ENCODE measurements at places on chromosomes 12 and 14.

DNA sequence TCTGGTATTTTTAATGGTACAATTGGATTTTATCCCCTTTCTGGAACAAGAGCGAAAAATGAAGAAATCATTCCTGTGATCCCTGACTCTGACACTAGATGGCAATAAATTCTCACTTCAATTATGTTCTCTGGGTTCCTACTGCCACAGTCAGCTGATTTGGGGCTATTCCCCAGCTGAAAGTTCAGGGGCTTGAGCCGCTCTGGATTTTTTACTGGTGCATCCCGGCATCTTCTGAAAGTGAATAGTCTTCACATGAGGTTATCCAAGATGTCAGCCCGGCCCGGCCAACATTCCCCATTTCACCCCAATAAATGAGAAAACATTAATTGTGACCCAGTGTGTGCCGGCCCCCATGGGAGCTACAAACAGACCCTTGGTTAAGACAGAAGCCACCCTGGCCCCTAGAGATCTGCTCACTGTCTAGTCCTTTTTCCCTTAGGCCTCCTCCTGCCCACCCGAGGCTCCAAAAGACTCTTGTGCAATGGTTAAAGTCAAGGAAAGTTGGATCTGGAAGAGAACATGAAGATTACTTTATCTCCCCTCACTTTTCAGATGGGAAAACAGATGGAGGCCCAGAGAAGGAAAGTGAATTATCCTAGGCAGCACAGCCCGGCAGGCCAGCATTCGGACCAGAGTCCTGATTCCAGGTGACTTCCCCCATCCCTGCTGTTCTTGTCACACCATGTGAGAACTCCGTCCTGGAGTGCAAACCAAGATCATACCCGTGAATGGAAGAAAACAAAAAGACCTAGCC, 20.8 kb downstream of the CKAP4 start:
- DNase-seq: no peak

- DNase-seq: peak; percentile 45
These were observed 324 bp downstream of the CALCOCO1 start for GRCh38 chr12:53726946-53727309.

DNA sequence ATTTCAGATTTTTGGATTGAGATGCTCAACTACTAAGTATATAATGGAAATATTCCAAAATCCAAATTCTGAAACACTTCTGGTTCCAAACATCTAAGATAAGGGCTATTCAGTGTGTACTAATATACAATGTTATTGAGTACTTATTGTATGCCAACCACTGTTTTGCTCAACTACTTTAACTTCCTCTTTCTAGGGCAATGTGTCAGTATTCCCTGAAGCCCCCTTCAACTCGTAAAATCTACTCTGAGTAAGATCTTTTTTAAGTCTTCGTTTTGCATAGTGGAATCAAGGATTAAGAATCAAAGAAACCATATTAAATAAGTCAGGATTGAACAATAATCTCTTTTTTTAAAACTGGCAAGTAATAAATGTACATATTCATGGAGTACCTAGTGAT, 45.5 kb downstream of the SPATA7 start:
- DNase-seq: no peak

DNA sequence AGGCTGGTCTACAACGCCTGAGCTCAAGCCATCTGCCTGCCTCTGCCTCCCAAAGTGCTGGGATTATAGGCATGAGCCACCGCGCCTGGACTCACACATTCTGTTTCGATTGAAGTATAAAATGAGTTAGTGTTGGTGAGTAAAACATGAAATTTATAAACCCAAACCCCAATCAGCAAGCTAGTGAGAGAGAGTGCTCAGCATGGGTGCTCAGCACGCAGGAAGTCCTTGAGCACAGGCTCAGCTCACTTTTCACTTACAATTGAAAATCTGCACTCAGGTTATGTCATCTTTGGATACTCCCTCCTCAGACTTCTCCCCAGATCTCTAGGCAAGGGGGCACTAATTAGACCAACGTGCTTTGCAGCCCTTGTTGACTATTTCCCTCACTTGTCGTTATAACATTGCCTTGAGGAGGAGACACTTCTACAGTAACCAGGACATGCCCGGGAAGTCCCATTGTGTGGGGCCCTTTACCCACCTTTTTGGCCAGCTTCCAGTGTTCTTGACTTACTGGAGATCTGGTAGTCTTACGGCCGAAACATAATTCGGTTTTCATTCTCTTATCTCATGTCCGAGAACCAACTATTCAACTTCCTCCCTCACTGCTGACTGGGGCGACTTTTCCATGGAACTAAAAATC, 68.5 kb upstream of the AMN1 start:
- DNase-seq: no peak

DNA sequence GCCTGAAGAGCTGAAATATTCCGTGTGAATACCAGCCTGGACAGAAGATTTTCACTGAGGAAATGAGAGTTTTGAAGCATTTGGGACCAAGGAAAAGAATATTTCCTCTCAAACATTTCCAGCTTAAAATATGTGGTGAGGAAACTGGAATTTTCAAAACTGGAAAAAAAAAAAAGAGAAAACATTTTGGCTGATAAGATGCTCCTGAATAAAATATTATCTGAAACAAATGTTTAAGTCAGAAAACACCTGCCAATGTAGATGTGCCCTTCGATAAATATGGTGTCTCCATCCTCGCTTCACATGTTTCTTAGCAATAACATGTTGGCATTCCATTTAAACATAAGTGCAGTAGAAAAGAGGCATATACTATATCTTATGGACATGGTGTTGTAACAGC, 567.0 kb downstream of the PRKD1 start:
- DNase-seq: no peak

GRCh38 chr12:112777387-112778310, 13.9 kb upstream of the RPH3A start:
- DNase-seq: no peak

DNA sequence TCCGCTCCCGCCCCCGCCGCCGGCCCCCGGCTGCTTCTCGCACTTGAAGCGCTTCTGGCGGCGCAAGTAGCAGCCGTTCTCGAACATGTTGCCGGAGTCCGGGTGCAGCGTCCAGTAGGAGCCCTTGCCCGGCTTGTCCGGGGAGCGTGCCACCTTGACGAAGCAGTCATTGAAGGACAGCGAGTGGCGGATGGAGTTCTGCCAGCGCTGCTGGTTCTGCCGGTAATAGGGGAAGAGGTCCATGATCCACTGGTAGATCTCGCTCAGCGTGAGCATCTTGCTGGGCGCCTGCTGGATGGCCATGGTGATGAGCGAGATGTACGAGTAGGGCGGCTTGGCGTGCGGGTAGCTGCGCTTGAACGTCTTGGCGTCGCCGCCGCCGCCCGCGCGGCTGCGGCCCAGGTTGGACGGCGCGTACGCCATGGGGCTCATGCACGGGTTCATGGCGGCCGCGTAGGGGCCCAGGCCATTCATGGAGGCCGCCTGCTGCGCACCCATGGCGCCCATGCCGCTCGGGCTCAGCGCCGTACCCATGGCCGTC, 3.0 kb downstream of the FOXA1 start:
- peak; percentile 27 for DNase-seq

GRCh38 chr12:52305921-52306705, 14.8 kb upstream of the KRT81 start:
- no peak for DNase-seq

DNA sequence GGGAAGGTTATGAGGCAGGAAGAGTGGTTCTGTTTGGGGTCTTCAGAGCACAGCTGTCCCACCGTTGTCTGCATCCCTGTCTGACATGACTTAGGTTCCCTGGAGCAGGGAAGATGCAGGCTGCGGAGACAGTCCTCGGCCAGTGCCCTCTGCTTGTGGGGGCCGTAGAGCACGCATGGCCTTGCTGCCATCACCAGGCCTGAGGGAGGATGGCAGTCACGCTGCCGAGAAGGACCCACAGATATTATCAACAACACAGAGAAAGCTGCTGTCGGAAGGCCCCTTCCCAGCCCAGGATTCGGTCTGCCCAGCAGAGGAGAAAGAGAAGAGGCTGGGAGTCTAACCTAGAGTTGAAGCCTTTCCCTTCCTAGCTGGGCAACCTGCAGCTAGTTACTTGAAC, 35.0 kb downstream of the ERH start:
- DNase-seq: peak; percentile 51

- DNase-seq: peak; percentile 36
These were observed 64.6 kb downstream of the VRK1 start for GRCh38 chr14:96861568-96862310.

DNA sequence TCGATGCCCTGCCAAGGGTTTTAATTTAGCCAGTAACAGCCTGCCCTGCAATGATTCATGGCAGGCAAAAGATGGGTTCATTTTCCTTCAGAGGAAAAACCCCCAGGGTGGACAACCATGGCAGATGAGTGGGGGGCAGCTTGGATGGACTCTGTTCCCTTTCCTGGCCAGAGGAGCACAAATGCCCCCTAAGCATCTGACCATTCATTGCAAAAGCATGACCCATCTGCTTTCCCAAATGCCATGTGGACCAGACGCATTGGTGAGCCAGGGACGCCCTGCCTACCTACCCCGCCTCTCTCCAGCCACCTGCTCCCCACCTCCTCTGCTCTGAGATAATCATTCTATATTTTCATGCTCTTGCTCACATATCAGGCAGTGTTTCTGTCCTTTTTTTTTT, 281.9 kb downstream of the DPF3 start:
- no peak for DNase-seq

DNA sequence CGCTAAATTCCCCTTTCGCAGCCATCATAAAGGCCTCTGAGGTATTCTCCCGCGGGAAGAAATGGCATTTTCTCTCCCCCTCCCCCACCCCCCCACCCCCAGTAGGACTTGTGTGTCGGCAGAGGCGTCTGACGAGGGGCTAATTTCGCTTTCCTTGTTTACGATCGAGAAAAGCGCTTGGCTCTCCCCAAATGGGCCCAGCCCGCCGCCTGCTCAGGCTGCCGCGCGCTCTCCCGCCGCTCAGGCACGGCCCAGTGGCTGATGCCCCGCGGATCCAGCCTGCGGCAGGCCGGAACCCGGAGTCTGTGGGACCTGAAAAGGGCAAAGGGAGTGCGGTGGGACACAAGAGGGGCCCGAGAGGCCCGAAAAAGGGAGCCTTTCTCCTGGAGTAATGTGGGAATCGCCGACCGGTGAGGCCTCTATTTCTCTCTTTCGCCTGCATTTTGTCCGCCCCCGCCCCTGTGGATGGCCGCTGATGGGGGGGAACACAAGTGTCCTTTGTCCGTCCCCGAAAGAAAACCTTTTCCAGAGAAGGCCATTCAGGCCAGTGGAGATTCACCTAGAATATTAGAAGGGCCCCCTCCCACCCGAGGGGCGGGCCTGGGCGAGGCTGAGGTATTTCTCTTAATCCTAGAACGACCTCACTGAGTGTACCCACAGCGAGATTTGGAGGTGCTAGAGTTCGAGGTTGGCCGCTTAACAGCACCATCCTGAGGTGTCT, 9.0 kb upstream of the HOXC6 start:
- peak; percentile 46 for DNase-seq

DNA sequence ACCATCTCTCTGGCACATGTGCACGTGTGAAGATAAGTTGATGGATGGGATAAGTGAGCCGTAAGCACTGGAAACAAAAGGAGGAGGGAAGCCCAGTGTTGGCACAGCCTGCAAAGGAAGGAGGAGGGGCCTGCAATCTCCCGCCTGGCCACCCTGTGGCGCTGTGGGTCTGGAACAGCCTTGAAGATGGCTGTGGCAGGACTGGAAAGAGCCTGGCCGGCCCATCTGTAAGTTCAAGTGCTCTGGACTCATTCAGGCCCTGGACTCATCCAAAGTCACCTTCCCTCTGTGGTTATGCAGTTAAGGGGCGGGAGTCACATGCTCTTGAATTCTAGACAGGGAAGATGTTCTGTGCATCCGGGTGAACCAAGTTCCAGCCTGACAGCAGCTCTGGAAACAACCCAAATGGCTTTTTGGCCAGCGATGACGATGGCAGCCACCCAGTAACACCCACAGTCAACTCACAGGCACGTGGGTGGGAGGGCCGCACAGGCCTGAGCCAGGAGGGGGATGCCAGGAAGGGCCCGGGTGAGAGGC, 50.4 kb downstream of the CHGA start:
- peak; percentile 67 for DNase-seq

GRCh38 chr12:21985155-21985554, 43.9 kb upstream of the ABCC9 start:
- DNase-seq: no peak

DNA sequence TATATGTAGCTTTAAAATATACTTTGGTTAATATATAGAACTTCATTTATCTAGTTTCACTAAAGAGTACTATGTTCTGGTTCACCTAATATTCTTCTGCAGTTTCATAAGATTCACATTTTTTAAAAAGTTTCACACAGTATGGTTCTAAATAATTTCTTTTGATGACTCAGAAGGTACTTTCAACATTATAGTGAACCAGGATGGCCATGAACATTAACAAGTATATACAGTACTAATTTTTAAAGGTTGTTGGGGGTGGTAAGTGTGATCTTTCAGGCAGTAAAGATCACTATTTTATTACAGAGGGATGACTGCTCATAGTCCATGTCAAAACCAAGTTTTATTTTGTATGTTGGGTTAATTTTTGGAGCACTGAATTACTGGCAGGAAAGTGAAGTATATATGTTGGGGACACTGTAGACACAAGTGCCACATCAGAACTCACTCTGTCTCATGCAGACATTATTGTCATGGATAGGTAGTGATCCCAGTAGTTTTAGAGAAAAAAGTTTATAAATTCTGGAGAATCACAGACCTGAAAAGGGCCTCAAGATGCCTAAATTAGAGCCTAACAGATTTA, 60.0 kb downstream of the DCAF5 start:
- no peak for DNase-seq

DNA sequence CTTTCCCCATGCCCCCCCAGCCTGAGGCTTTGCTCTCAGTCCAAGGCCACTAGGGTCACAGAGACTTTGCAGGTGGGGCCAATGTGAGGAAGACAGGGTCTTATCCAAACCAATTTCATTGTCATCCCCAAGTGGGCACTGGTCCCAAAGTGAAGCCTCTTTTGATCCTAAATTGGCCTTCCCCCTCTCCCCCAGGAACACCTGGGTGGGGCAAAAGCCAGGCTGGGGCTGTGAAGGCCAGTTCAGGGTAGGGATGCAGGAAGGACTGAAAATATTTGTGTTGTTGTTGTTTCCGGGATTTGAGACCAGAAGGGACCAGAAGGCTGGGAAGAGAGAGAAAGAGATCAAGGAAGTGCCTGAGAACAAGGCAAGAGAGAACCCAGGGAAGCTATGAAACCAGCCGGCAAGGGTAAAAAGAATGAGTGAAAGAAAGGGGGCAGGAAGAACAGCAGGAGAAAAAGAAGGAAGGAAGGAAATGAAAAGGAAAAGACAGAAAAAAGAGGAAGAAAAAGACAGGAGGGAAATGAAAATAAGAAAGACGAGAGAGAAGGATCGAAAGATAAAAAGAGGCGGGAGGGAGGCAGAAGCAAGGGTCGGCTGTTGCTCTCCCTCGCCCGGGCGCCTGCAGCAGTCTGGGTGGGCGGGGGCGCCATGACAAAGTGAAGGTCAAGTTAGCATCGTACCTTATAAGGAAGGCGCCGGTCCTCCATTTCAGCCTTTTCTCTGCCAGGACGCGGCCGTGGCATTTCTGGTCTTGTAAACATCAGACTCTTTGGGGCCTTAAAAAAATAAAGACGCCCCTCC, 7.4 kb upstream of the HOXC11 start:
- peak; percentile 69 for DNase-seq

- DNase-seq: peak; percentile 87
These were observed 12.9 kb upstream of the NEMF start for GRCh38 chr14:49865431-49865859.

- DNase-seq: no peak
These were observed 34.7 kb downstream of the CCDC92 start for GRCh38 chr12:123937707-123938591.

Measured in nephron progenitor cell (in vitro differentiated cells).